ENCODE measurements at places on chromosomes 12 and 14.

DNA sequence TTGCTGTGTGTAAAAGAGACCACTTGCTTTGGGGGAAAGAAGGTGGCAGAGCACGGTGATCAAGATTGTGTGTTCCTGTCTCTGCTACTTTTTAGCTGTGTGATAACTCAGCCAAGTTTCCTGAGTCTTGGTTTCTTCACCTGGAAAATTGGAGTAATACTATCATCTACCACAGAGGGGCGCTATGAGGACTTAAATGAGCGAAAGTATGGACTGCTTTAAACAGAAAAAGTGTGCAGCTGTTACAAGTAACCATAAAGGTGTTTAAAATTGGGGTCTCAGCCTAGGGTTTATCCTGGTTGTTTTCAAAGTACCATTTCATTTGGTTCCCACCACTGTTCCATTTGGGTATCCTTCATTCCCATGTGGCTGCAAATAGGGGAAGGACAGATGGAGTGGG, 65.9 kb upstream of the WSCD2 start:
- DNase-seq: peak; percentile 34

- DNase-seq: no peak
These were observed 224.3 kb downstream of the NEDD1 start for GRCh38 chr12:97131220-97131981.

GRCh38 chr14:88049266-88049665, 44.3 kb downstream of the GPR65 start:
- DNase-seq: peak; percentile 83

DNA sequence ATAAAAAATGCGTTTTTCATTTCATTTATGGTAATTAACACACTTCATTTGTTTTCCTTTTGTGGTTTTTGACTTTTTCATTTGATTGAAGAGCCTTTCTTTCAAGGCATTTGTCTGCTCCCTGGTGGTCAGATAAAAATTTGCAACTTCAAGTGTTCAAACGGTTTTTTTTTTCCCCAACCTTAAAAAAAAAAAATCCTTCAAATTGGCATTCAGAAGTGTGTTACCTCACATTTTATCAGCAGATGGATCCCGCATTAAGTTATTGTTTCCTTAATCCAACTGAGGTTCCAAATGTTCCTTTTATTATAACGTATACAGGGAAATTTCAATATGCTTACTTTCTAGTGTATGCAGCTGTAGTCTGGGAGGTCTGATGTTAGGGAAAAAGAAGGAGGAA, 47.2 kb downstream of the MYF5 start:
- DNase-seq: peak; percentile 40

DNA sequence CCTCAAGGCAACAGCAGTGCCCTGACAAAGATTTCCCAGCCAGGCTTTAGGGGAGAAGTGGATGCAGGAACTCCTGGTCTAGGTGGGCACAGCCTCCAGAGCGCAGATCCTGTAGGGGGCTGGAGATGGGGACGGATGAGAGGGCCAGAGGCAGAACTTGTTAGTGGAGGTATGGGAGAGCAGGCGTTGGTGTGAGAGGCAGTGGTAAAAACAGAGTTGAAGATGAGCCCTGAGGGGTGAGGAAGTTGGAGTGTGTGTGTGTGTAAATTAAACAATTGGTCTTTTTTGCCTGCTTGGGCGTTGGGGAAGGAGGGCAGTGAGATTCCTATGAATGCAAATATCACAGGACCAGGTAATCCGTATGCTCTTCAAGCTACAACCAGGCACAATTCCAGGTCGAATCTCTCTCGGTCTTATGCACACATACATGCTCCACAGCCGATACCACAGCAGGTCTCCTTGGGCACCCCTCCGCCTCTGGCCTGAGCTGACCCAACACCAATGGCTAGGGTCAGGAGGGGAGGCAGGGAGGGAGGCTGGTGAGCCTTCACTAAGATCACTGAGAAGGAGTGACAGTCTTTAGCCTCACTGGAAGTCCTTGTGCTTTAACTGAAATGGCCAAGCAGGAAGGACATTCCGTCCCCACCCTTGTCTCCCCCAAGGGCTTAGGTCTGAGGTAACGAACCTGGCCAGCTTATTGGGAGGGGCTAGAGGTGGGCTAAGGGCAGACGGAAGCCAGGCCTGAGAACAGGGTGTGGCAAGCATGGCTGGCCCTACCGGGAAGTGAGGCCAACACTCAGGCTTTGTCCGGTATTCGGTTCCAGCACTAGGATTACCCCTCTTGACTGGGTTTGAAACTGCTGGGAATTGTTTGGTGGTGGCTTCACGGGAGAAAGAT, 1.5 kb upstream of the KRT7 start:
- no peak for DNase-seq

DNA sequence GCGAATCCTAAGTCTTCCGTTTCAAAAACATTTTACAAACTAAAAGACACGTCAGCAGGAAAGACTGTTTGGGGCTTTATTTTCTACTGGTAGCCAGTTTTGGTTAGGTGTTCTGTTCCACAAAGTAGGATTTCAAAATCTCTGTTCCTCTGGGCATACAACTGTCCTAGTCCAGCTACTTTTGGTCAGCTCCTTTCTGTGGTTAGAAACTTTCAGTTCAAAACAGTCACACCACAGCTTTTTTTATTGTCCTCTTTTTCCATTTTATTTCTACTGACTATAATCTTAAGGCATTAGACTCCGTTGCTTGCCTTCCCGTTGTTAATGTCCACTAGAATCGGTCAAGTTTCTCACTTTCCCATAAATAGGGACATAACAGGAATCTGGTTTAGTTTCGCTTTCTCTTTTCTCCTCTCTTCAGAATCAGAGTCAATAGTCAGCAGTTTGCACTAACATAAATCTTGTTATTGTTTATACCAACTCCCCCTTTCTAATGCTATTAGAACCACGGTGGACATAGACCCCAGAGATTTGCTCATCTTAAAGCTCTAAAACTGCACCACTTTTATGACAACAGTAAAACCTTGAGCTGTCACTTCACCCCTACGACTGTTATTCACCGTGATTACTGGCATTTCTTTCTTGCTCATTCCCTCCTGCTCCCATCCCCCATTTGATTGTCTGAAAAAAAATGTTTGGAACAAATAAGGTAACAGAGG, 41.5 kb upstream of the NPAS3 start:
- DNase-seq: no peak

DNA sequence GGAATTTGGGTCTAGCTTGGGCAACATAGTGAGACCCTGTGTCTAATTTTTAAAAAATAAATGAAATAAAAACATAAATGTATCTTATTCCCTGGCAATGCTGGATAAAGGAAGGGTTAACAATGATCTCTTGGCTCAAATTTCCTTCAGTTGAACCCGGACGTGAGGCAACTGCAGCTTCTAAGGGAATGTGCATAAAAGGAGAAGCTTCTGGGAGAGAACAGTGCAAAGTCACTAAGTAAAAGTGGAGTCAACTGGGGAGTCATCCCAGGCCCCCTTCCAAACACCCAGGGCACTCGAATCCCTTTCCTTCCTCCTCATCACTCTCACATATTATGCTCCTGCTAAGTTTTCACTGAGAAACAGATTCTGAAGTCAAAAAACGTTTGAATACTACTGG, 147.3 kb downstream of the PPM1H start:
- peak; percentile 25 for DNase-seq

DNA sequence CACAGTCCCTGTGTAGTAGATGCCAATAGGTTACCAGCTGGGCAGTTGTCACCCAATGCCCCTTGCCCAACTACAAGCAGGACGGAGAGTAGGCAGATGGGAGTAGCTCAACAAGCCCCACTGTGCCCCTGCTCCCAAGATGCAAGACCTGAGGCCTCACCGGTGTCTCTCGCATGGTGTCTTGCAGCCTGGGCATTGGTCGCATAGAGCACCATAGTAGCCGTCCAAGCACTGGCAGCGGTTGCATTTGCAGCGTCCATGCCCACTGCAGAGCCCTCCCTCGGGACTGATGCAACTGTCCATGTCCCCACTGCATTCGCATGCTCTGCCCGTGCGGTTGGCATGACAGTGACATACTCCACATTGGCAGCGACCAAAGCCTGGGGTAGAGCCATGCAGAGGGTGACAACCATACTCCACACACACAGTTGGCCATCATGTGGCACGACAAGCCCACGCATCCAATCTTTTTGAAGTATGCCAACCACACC, 11.9 kb upstream of the CSAD start:
- DNase-seq: no peak

DNA sequence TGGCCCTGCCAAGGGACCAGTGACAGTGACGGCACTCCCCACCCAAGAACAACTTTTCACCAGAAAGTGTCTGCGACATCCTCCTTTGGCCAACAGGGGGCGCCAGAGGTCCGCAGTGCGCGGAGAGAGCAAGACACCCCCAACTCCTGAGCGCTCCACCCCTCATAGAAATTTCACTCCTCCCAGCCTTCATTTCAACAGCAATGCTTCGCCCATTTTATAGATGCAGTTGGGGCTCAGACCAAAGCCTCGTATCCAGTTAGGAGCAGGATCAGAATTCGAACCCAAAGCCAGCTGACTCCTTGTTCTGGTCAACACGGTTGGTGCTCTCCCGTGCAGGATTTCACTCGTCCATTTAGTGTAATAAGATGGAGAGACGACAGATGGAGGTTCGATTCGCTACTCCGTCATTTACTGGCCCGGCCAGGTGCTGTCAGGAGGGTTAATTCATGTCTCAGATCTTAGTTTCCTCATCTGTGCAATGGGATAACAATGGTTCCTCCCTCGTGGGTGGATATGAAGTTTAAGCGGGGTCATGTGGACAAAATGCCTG, 2.4 kb upstream of the POP5 start:
- peak; percentile 68 for DNase-seq

- DNase-seq: no peak
These were observed 26.9 kb downstream of the FBXW8 start for GRCh38 chr12:116937640-116938039.

GRCh38 chr12:28065374-28065773, 92.8 kb upstream of the PTHLH start:
- DNase-seq: no peak

DNA sequence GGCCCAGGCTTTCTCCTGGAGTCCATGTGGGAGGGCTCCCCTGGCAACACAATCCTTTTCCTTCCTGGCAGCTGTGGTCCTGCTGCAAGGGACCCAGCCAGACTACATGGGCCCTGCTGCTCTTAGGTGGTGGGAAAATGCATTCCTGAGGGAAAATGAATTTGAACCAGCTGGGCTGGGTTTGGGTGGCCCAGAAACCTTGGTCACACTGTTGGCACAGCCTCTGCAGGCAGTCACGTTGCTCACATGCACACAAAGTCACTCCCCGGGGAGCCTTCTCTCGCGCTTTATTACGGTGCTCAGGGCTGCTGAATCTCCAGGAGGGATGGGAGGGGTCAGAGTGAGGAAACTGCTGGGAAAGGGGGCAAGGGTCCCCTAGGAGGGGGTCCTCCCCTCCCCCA, 17.2 kb downstream of the PLEKHG3 start:
- DNase-seq: no peak

- peak; percentile 31 for DNase-seq
These were observed 611 bp downstream of the SARNP start for GRCh38 chr12:55816881-55817344.

- no peak for DNase-seq
These were observed 169.4 kb downstream of the FOXN3 start for GRCh38 chr14:89247457-89248122.

DNA sequence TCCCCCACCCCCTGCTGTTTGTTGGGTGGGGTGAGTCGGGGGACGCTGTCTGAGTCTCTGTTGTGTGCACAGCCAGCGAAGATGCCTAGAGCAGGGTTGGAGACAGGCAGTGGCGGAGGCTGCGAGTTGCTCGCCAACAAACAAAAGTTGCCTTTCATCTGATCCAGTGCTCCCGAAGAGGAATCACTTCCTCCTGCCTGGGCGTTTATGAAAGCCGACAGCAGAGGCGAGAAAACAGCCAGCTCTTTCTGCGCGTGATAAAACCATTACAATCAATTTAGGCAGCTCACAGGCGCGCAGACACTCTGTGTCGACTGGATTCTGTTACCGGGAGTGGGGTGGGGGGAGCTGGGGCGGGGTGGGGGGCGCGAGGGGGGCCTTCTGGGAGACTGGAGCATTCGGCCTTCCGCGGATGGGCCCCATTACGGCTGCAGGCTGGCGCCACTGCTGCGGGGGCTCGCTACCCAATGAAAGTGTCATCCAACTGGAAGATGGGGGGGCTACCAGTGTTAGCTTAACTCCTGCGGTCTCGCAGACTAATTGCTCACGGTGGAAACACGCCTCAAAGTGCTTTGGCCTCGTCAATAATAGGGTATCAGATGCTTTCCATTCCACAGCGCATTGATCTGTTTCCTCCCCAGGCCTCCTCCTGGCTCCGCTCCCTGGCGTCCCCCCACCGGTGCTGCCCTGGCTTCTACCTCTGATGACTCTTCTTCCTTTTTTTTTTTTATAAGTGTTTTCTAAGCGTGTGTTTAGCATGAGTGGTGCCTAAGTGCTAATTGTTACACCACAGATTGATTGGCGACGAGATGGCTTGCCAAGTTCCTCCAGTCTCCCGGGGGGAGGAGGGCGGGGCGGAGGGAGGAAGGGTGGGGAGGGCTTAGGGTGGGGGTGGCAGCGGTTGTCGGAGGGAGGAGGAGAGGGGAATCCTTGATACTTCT, 678.4 kb downstream of the MED13L start:
- no peak for DNase-seq

- peak; percentile 17 for DNase-seq
These were observed 31.6 kb upstream of the MYBPC1 start for GRCh38 chr12:101563212-101563611.

DNA sequence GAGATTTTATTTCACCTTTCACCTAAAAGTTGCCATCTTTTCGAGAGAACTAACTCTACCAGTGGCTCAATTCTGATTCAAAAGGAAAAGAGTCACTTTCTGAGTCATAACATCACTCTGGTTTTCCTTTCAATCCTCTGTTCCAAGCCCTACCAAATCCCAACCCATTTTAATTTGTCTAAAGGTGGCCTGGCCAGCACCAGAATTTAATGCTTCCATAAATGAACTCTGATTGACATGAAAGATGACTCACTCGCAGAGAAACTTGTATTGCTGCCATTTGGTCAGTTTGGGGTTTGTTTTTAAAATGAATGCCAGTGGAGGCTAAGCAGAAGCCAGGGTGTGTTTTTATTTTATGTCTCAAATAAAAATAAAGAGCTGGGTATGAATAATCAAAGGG, 117.4 kb upstream of the SOX5 start:
- no peak for DNase-seq

DNA sequence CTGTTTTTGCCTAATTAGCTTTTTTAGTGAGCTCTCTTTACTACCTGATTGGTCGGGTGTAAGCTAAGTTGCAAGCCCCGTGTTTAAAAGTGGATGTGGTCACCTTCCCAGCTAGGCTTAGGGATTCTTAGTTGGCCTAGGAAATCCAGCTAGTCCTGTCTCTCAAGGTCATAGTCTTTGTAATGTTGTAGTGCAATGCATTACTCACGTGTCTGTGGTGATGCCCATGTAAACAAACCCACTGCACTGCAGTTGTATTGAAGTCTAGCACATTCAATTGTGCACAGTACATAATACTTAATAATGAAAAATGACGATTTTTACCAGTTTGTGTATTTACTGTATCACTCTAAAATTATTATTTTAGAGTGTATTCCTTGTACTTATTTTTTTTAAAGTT, 335.5 kb downstream of the NUAK1 start:
- DNase-seq: no peak

DNA sequence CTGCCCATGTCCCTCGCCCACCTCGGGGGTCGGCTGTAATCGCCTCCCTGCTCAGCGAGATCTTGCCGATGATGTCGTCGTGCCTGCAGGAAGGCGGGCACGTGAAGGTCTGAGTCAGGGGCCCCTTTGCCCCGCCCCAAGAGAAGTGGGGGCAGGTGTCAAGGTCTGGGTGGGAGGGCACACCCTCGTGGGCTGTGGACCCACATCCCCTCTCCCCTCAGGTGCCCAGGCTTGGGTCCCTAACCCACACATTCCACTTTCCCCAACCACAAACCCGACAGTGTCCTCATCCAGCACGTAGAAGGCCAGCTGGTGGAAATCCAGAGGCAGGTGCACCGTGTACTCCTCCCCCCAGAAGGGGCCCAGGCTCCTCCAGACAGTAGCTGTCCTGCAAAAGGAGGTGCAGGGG, 7.8 kb downstream of the RASAL1 start:
- DNase-seq: no peak

Data from inflammatory macrophage (primary cell).